ENCODE measurements at places on chromosomes 6 and 20.
A peak's percentile ranks its signal among the peaks of the same experiment; 100 is the strongest.

DNA sequence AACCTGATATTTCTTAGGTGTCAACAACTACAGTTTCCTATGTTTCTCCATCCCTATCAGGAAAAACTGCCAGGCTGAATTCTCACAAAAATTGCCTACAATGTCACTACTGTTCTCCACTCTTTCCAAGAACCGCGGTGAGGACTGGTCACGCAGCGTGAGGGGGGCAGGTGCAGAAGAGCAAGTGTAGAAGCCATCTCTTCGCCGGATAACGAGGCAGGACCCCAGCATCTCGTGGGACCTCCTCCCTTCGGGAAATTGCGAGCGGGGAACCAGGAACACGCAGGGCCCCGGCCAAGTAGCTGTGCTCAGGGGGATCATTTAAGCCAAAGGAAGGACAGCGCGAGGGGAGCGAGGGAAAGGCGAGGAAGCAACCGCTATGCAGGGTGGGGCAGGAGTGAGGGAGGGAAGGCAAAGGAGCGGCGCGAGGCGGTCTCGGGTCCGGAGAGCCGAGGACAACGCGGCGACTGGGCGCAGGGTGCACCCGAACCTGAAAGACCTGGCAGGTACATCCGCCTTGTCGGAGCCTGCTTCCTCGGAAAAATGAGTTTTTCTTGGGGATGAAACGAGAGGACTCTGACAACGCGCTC, 559 bp downstream of the APMAP start:
- no peak for DNase-seq

DNA sequence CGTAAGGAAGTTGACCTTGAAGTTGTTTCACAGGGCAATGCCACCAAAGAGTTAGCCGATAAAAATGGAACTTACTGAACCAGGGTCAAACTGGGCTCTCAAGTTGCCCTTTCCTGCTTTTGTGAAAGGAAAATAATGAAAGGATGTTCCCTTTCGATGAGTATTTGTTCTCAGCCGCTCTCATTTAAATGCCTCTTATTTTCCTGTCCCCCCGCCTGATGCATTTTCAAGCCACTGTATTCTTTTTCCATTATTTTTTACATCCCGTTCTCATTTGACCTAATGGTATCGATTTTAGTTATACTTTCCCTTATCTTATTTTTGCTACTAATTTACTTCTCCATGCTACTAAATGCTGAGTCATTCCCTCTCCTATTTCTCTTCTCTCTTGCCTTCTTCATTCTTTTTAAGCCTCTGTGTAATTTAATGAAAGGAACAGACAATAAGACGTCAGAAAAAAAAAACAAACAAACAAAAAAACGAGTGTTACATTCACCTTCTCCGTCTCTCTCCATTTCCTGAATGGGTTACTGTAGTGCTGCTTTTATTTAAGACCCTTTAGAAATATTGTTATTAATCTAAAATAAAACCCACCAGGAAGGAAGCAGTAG, 655 bp upstream of the NDUFAF4 start:
- DNase-seq, result peak; percentile 10

DNA sequence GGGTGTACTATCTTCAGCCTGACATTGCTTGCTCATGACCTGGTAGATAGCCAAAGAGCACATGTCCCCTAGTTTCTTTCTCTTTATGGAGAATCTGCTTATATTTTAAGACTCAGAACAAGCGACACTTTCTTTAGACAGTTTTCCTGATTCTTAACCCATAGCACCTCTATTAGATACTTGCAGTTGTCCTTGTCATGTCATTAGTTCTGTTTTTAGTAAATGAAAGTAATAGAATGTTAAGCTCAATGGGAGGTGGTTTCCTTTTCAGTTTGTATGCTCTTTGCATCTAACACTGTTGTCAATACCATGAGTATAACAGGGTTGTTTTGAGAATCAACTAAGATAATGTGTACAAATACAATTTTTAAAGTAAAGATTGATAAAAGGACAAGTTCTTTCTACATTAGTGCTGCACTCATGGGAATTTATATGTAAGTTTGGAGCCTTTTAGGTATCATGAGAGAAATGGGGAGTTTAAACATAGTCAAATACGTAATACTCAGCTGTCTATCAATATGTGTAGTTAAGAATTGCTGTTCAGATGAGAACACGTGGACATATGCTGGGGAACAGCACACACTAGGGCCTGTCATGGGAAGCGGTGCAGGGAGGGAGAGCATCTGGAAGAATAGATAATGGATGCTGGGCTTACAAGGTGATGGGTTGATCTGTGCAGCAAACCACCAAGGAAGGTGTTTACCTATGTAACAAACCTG, 124.3 kb downstream of the GRM1 start:
- no peak for DNase-seq

GRCh38 chr6:57298741-57299140, 18.7 kb upstream of the PRIM2 start:
- no peak for DNase-seq

GRCh38 chr6:102813489-102814275, 1420.2 kb downstream of the GRIK2 start:
- DNase-seq, result no peak

DNA sequence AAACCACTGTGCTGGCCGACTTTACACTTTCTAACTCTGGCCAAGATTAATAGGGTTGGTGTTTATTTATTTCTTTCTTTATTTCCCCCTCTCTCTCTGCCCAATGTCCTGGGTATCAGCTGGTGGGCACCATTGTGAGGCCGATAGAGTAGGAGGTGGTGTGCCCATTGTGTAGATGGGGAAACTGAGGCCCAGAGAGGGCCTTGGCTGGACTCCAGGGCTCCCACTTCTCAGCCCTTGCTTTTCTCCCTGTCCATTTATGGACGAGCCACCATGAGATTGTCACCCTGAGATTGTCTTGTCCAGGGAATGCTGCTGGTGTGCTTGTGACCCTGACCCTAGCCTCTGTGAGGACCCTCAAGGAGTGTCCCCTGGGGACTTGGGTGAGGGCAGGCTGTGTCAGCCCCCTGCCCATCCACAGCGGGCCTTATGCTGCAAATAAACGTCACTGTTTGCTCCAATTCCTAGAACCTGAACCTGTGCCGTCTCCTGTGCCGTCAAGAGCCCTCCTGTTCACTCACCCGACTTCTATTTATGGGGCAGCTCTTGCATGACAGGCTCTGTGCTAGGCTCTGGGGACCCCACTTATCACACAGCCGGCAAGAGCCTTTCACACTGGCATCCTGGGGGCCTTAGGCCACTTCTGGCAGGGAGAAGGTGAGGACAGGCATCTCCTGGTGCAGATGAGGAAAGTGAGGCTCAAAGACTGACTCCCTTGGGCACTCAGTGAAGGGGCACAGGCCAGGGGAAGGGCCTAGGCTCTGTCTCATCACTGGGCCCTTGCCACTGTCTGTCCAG, 24.8 kb downstream of the SUN5 start:
- DNase-seq, result no peak

GRCh38 chr6:42993445-42993844, 9.1 kb downstream of the PPP2R5D start:
- DNase-seq, result no peak

DNA sequence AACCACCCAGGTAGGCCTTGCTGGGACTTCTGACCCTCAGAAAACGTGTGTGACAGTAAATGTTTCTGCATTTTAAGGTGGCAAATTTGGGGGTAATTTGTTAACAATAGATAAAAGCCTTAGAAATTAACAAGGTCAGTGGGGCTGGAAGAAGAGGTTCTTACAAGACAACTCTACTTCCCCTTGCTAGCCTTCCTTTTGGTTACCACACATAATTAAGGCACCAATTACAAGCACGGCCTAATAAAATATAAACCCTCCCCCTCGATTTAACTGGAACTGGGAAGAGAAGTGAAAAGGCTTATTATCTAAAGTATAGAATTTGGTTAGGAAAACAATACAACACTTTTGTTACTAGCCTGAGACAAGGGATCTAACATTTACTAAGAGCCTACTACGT, 38.8 kb downstream of the ELOVL5 start:
- no peak for DNase-seq

GRCh38 chr6:22954749-22955385, 385.5 kb downstream of the HDGFL1 start:
- DNase-seq, result no peak

DNA sequence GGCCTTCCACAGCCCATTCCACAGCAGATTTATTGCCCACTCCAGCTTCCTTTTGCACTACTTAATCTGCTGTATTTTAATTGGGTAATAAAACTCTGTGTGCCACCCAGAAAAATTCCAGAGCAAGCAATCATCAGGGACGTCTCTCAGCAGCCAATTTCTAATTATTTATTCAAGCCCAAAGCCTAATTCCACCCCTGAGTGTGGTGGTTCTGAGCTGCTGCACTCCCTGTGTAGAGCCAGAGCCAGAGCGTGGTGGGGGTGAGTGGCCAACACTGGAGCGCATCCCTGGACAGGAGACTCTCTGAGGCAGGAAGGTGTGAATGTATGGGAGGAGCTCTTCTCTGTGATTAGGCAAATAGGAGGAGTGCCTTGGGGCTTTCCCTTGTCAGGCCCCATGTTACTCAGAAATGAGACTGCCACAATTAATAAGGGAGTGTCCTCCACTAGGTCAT, 66.1 kb downstream of the CD24 start:
- DNase-seq, result no peak

DNA sequence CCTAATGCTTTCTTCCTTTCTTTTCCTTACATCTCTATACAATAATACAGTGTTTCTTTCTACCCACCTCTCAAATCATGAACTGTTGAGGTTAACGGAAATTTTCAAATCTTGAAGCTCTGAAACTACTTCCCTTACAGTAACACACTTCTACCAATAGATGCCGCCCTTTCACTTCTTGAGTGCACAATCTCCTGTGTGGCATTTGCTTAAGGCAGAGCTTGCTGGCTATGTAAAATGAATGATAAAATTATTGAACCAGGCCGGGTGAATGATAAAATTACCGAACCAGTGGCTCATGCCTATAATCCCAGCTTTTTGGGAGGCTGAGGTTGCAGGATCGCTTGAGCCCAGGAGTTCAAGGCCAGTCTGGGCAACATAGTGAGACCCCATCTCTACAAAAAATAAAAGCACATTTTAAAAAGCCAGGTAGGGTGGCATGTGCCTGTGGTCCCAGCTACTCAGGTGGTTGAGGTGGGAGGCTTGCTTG, 56.8 kb downstream of the KCNS1 start:
- DNase-seq, result peak; percentile 75

GRCh38 chr6:100382031-100382430, 82.7 kb downstream of the SIM1 start:
- peak; percentile 42 for DNase-seq

- no peak for DNase-seq
These were observed 139.6 kb downstream of the AIG1 start for GRCh38 chr6:143200167-143200770.

- DNase-seq, result no peak
These were observed 11.9 kb upstream of the TNFRSF21 start for GRCh38 chr6:47321577-47321976.

- DNase-seq, result peak; percentile 69
These were observed 18.9 kb downstream of the PERP start for GRCh38 chr6:138088326-138088762.

Data from fibroblast of skin of abdomen (primary cell).